Ascending aorta (tissue), 2 donors: ENCODE measurements at places on chromosomes 16 and 17.

GRCh38 chr17:4849011-4849536 lies 15.9 kb downstream of the MINK1 start:
- H3K4me1 ChIP-seq = no peaks in the 10 kb centered on the region
- DNase-seq = no peak
- H3K4me3 ChIP-seq = no peak overlapping the region

GRCh38 chr17:9729034-9729650 lies 62.2 kb downstream of the DHRS7C start:
- no peak overlapping the region for H3K27ac ChIP-seq
- no peak for DNase-seq
- no peaks in the 10 kb centered on the region for H3K36me3 ChIP-seq
- no peaks in the 10 kb centered on the region for H3K27me3 ChIP-seq

DNA sequence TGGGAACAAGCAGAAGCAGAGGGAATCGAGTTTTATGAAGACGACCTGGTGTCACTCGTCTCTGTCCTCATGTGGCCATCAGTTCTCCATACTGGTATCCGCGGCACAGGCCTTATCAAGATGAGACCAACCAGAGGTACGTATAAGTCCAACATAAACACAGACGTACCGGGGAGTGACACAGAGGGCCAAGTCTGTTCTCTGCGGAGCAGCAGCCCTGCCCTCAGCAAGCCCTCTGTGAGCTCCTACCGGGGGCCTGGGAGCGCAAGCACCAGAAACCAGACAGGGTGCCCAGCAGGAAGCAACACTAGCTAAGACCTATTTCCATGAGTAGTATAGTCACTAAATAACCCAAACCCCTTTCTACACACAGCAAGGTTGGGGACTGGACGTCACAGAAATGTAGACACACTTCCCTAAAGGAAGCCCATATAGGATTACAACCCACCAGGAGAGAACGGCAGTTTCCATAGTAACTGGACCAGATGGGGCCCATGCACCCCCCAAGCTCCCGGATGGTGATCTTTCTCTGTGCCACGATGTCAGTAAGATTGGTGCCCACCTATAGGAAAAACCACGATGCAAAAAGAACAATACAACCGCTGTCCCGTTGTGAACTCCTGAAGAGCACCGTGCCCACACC lies 911 bp downstream of the ARL16 start:
- peaks cover 20% of the 10 kb centered on the region for H3K4me1 ChIP-seq
- H3K27ac ChIP-seq = peak overlapping the region; percentile 63
- DNase-seq = no peak
- no peaks in the 10 kb centered on the region for H3K27me3 ChIP-seq
- H3K36me3 ChIP-seq = peaks cover 17% of the 10 kb centered on the region
- H3K4me3 ChIP-seq = peak overlapping the region; percentile 84

DNA sequence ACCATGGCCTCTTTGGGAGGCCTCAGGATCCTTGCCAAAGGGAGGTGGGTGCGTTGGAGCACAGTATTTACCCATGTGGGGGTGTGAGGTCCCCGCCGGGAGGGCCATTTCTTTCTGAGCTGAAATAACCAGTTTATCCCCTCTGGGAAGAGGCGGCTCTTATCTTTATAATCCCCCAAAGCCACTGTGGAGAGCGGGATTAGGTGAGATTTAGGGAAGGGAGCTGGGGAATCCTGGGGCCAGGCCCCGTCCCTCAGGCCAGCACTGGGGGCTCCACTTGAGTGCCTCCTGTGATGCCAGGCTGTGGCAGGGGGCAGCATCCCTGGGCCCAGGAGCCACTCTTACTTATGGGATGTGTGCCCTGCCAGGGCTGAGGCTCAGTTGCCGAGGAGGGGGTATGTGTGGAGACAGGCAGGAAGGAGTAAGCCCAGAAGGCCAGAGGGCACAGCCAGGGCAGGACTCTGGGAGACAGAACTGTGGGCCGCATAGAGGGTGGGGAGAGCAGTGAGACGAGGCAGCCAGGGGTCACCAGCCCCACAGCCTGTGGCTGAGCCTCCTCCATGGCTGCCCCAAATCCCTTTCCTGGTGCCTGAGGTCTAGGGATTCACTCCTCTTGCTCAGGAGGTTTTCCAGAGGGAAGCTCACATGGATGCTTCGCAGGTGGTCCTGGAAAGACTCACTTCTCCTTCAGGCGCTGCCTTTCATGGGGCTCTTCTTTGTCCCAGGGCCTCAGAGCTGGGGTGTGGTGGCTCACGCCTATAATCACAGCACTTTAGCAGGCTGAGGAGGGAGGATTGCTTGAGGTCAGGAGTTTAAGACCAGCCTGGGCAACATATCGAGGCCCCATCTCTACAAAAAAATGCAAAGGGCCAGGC lies 25.0 kb downstream of the TMEM94 start:
- no peak overlapping the region for H3K4me3 ChIP-seq
- no peaks in the 10 kb centered on the region for H3K27me3 ChIP-seq
- peaks cover 12% of the 10 kb centered on the region for H3K4me1 ChIP-seq
- H3K36me3 ChIP-seq = no peaks in the 10 kb centered on the region

DNA sequence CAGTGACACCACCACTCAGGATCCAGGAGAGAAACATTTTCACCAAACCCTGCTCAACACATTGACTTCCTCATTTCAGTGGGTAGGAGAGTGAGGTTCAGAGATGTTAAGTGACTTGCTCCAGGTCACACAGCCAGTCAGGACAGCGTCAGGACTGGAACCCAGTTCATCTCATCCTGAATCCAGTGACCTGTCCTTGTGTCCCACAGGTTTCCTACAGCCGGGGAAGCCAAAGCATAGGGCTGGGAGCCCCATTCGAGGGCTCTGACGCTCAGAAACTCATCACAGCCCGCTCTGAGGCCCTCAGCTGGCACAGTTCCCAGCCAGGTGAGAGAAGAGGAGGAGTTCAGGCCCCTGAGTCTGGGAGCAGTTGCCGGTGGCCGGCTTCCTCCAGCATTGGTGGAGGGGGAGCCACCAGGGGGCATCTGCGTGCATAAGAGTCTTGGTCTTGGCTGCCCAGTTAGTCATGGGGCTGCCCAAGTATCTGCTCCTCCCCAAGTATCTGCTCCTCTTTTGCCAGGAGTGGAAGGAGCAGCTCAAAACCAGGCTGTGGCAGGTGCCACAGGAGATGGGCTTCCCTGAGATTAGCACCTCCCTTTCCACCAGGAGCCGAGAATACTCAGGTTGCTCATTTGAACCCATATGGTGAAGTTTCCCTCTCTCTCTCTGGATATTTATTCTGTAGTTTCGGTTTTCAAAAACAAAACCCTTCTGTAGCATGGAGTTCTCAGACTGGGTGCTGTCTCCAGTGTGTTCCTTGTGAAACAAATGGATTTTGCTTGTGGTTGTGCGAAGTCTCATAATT lies 56.0 kb downstream of the TNFRSF13B start:
- H3K4me3 ChIP-seq = no peak overlapping the region
- no peak overlapping the region for H3K27ac ChIP-seq
- H3K4me1 ChIP-seq = no peaks in the 10 kb centered on the region
- no peaks in the 10 kb centered on the region for H3K36me3 ChIP-seq
- no peaks in the 10 kb centered on the region for H3K27me3 ChIP-seq

- no peak for DNase-seq
- H3K4me1 ChIP-seq = peaks cover 4% of the 10 kb centered on the region
- H3K27ac ChIP-seq = peak overlapping the region; percentile 37
- no peaks in the 10 kb centered on the region for H3K27me3 ChIP-seq
Measured at GRCh38 chr17:50421308-50422051, 4.5 kb upstream of the ACSF2 start.

DNA sequence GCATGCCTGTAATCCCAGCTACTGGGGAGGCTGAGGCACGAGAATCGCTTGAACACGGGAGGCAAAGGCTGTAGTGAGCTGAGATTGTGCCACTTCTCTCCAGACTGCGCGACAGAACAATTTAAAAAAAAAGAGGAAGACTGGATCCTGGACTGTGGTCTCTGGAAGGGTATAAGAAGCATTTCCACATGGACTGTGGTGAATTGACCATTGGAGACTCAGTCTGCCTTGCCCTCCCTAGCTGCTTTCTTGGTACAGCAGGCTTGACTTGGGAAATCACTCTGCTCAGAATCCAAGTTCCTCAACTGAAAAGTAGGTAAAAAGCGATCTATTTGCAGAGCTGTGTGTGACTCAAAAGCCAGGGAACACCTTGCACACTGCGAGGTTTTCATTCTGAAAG lies 1.0 kb upstream of the MGRN1 start:
- no peaks in the 10 kb centered on the region for H3K36me3 ChIP-seq
- H3K4me3 ChIP-seq = peak overlapping the region; percentile 79
- no peak for DNase-seq
- H3K27ac ChIP-seq = no peak overlapping the region
- peaks cover 7% of the 10 kb centered on the region for H3K4me1 ChIP-seq

GRCh38 chr17:59762049-59762823 lies 54.8 kb downstream of the VMP1 start:
- peaks cover 4% of the 10 kb centered on the region for H3K36me3 ChIP-seq
- peak overlapping the region; percentile 46 for H3K4me3 ChIP-seq
- H3K27ac ChIP-seq = peak overlapping the region; percentile 5

DNA sequence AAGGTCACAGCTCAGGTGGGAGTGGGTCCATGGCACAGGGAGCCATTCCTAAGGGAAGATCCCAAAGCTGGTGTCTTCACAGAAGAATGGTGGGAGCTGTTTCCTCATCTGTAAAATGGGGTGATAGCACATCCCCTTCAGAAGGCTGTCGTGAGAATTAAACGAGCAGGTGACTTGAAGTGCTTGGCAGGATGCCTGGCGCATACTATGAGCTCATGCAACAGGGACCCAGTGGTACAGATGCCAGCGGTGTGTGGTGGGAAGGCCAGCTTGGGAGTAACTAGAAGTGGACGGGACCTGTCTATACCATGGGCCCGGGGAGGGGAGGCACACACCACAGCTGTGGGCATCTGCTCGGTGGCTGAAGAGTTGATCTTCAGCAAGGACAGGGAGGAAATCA lies 189.3 kb upstream of the TNRC6C start:
- no peak overlapping the region for H3K4me3 ChIP-seq
- no peak overlapping the region for H3K27ac ChIP-seq
- H3K36me3 ChIP-seq = no peaks in the 10 kb centered on the region
- no peaks in the 10 kb centered on the region for H3K4me1 ChIP-seq
- DNase-seq = no peak

DNA sequence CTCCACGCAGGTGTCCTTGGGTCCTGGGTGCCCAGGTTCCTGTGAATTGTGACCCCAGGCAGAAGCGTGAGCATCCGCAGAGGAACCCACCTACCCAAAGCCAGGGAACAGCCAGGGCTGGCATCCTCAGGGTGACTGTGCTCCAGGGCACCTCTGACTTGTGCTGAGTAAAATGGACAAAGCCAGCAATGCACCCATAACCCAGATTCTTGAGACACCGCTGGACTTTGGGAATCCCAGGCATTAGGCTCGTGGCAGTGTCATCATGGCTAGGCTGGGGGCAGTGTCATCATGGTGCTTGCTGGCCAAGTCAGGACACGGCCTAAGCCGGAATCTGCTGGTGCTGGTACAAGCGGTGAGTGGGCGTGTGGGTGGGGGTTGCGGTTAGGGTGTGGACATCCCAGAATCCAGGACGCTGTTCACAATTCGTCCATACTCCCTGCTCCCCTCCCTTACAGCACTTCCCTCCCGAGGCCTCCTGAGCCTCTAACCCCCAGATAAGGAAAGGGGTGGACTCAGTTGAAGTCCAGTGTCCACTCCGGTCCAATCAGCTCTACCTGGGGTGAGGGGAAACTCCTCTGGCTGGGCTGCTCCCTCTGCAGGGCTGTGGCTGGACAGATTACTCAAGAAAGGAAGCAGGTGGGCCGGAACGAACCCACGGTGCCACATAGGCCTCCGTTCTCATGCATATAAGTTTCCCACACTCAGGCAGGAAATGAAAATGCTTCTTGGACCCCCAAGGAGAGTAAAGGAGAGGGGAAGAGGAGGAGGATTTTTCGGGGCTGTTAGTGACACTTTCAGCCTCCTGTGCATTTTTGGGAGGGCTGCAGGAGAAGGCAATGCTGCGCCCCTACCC lies 138.9 kb downstream of the SEC14L1 start:
- DNase-seq = no peak
- no peak overlapping the region for H3K4me3 ChIP-seq
- peaks cover 4% of the 10 kb centered on the region for H3K4me1 ChIP-seq

DNA sequence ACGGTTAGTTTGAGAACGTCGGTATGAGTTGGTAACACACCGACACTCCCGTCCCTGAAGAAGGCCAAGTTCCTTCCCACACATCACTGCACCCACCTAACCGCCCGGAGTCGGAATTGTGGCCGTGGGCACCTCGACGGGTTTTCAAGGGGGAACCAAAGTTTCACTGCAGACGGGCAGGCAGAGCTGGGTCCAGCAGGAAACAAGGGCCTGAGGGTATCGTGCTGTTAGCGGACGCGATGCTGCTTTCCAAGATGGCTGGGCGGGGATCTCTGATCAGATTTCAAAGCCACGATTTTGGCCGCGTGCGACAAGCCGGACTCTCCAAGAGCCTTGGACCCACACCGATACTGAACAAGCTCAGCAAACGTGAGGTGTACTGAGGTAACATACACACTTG lies 82.3 kb upstream of the DOC2B start:
- peak; percentile 41 for DNase-seq
- H3K4me3 ChIP-seq = no peak overlapping the region
- H3K4me1 ChIP-seq = no peaks in the 10 kb centered on the region
- H3K27ac ChIP-seq = no peak overlapping the region

DNA sequence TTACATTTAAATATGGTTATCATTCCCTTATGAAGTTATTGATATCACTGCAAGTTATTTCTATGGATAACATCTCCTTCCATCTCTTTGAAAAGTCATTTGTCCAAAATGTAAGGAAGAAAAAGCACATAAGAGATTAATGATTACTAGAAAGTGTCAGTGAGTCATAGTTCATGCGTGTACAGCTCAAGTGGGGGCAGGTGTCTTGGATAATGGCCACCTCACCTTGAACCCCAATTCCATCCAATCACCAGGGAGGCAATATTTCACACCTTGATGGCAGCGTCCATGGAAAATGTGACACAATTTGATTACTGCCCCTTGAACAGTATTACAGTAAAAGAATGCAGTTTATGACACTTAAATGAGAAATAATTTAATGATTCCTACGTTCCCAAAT lies 358.3 kb upstream of the SOX9 start:
- no peaks in the 10 kb centered on the region for H3K4me1 ChIP-seq
- no peaks in the 10 kb centered on the region for H3K36me3 ChIP-seq
- no peak for DNase-seq

GRCh38 chr16:56554441-56554840 lies 10.4 kb upstream of the MT4 start:
- H3K27me3 ChIP-seq = no peaks in the 10 kb centered on the region
- H3K4me1 ChIP-seq = no peaks in the 10 kb centered on the region
- H3K27ac ChIP-seq = no peak overlapping the region
- H3K4me3 ChIP-seq = no peak overlapping the region
- DNase-seq = no peak
